Chondrocyte (in vitro differentiated cells): ENCODE measurements at places on chromosomes 1 and 21.
A peak's percentile ranks its signal among the peaks of the same experiment; 100 is the strongest.

GRCh38 chr1:182783068-182783467, 6.5 kb upstream of the NPL start:
- no peak for DNase-seq
- H3K27me3 ChIP-seq = no peaks in the 10 kb centered on the region

DNA sequence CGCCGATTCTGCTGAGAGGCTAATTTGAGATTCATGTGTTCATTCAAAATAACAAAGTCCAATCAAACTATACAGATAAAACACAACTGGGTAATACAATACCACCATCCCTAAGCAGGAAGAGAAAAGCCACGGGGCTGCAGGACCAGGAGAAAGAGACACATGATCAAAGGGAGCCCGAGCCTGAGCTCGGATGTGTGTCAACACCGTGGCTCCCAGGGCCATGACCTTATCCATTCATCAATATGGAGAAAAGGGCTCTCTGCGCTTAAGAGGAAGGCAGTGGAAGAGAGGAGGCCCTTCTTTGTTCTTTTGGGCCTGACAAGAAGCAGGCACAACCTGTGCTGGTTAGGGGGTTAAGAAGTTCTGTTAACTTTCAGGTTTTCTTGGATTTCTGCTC, 56.7 kb downstream of the HUNK start:
- H3K27me3 ChIP-seq = no peaks in the 10 kb centered on the region
- DNase-seq = no peak
- no peak overlapping the region for H3K27ac ChIP-seq
- peaks cover 15% of the 10 kb centered on the region for H3K4me1 ChIP-seq
- no peaks in the 10 kb centered on the region for H3K36me3 ChIP-seq
- no peak overlapping the region for H3K4me3 ChIP-seq

- no peak for DNase-seq
- H3K4me1 ChIP-seq = peaks cover 37% of the 10 kb centered on the region
- no peak overlapping the region for H3K27ac ChIP-seq
Observed at GRCh38 chr21:39005502-39005787, 177.8 kb downstream of the PSMG1 start.

GRCh38 chr1:170131450-170131849, 14.3 kb upstream of the NTMT2 start:
- H3K36me3 ChIP-seq = no peaks in the 10 kb centered on the region
- no peaks in the 10 kb centered on the region for H3K27me3 ChIP-seq
- H3K27ac ChIP-seq = no peak overlapping the region
- DNase-seq = no peak
- H3K4me3 ChIP-seq = no peak overlapping the region

- H3K4me3 ChIP-seq = no peak overlapping the region
- H3K36me3 ChIP-seq = no peaks in the 10 kb centered on the region
- H3K27me3 ChIP-seq = no peaks in the 10 kb centered on the region
- no peak for DNase-seq
- H3K4me1 ChIP-seq = no peaks in the 10 kb centered on the region
Observed at GRCh38 chr1:31861346-31861745, 45.5 kb upstream of the SPOCD1 start.

DNA sequence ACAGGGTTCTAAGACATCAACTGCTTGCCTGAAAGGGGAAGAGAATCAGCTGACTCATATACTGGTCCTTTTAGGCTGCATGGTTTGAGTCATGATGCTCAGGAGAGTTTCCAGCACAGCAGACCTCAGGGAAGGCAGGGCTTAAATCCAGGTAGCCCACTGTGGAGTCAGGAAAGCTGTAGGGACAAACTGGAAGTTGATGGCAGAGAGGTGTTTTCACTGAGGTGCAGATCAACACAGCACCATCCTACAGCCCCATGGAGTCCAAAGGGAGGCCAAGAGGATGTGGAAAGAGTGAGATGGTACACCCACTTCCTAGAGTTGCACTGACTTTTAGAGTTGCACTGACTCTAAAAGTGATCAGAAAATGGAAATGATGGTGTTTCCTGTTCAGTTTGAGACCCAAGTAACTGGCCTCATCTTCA, 252.4 kb upstream of the DUSP10 start:
- no peaks in the 10 kb centered on the region for H3K27me3 ChIP-seq
- no peak overlapping the region for H3K27ac ChIP-seq
- no peak for DNase-seq
- no peaks in the 10 kb centered on the region for H3K36me3 ChIP-seq
- no peak overlapping the region for H3K4me3 ChIP-seq

GRCh38 chr1:95926331-95926730, 692.3 kb downstream of the RWDD3 start:
- H3K27ac ChIP-seq = no peak overlapping the region
- peaks cover 4% of the 10 kb centered on the region for H3K27me3 ChIP-seq
- no peak for DNase-seq
- no peaks in the 10 kb centered on the region for H3K36me3 ChIP-seq

DNA sequence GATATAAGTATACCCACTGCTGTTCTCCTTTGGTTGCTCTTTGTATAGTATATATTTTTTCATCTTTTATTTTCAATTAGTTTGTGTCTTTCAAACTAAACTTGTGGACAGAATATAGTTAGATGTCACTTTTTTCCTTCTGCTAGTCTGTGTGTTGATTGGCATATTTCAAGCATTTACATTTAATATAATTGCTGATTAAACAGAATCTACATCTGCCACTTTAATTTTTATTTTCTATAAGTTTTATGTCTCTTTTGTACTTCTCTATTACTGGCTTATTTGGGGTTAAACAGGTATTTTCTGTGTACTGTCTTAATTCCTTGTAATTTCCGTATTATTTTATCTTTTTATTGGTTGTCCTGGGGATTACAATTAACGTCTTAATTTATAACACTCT, 74.4 kb upstream of the CHODL start:
- no peak for DNase-seq
- H3K4me1 ChIP-seq = no peaks in the 10 kb centered on the region
- H3K4me3 ChIP-seq = no peak overlapping the region
- H3K36me3 ChIP-seq = no peaks in the 10 kb centered on the region
- H3K27ac ChIP-seq = no peak overlapping the region
- peaks cover 2% of the 10 kb centered on the region for H3K27me3 ChIP-seq

DNA sequence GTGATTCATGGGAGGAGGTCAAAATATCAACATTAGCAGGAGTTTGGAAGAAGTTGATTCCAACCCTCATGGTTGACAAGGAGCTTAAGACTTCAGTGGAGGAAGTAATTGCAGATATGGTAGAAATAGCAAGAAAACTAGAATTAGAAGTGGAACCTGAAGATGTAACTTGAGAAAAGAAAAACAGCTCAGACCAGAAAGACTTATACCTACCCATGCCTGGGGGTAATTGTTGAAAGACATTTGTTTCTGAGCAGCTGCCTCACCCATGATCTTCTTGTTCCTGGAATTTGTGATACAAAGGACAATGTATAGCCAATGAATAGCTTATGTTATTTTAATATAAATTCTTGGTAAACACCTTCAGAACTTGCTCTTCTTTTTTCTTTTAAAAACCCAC, 128.6 kb downstream of the LRIG2 start:
- DNase-seq = no peak
- H3K27me3 ChIP-seq = peaks cover 6% of the 10 kb centered on the region
- H3K27ac ChIP-seq = no peak overlapping the region
- no peaks in the 10 kb centered on the region for H3K36me3 ChIP-seq
- no peaks in the 10 kb centered on the region for H3K4me1 ChIP-seq

DNA sequence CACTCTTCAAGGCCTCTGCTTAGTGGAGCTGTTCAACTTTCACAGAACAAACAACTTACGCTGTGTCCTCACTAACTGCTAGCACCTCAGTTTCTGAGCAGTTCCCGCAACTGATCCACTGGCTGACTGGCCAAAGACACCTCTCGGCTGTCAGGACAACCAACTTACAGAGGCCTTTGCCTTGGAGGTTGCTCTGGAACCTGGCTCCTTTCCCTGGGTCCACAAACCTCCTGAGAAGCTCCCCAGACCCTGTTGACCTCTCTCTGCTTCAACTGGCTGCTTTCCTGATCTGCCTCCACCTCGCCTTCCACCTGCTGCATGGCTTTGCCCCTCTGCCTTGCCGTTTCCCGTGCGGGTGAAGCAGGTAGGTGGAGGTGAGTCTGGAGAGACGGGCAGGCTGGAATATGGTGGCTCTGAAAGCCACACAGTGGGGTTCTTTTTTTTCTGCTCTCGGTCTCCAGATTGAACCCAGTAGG, 13.0 kb downstream of the BTBD19 start:
- no peak overlapping the region for H3K27ac ChIP-seq
- no peaks in the 10 kb centered on the region for H3K36me3 ChIP-seq
- peaks cover 32% of the 10 kb centered on the region for H3K4me1 ChIP-seq

DNA sequence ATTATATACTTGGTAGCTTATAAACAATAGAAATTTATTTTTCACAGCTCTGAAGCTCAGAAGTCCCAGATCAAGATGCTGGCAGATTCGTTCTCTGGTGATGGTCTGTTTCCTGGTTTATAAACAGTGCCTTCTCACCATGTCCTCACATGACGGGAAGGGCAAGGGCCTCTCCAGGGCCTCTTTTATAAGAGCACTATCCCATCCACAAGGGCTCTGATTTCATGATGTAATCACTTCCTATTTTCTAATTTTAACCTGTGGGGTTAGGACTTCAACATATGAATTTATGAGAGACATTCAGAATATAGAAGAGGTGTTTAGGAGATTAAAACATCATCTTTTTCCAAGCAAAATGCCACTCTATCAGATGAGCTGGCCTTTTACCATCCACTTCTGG, 32.1 kb upstream of the PLPPR4 start:
- peaks cover 24% of the 10 kb centered on the region for H3K27me3 ChIP-seq
- H3K36me3 ChIP-seq = no peaks in the 10 kb centered on the region
- no peaks in the 10 kb centered on the region for H3K4me1 ChIP-seq

DNA sequence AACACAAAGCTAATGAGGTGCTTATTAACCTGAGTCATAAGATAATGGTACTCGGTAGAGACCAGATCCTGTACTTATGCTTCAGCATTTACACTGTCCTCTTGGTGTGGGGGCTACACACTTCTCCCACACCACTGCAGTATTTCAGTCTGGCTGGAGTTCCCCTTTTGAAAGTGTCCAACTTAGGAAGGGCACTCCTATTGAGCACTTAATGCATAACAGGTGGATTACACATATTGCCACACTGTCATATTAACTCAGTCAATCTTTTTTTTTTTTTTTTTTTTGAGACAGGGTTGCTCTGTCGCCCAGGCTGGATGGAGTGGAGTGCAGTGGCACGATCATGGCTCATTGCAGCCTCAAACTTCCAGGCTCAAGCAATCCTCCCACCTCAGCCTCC, 1.5 kb downstream of the GPATCH4 start:
- H3K27ac ChIP-seq = no peak overlapping the region
- H3K27me3 ChIP-seq = no peaks in the 10 kb centered on the region
- H3K4me3 ChIP-seq = peak overlapping the region; percentile 90
- peaks cover 22% of the 10 kb centered on the region for H3K4me1 ChIP-seq
- no peak for DNase-seq
- peaks cover 10% of the 10 kb centered on the region for H3K36me3 ChIP-seq

DNA sequence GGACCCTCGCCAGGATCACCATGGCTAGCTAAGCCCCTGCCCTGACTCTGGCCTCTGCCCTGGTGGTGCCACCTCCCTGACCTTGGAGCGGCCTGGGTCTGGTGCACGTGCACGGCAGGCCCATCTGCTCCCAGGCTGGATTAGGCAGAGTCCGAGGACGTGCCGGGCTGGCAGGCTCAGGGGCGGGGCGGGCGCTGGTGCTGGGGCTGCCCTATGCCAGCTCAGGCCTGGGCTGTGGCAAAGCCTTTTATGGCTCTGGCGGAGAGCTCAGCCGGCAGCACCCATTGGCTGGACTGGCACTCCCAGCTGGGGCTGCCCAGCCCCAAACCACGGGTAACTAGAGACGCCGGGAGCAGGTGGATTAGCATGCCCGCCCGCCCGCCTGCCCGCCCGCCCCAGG, 17.1 kb upstream of the EDN2 start:
- no peak overlapping the region for H3K4me3 ChIP-seq
- no peak overlapping the region for H3K27ac ChIP-seq
- H3K27me3 ChIP-seq = no peaks in the 10 kb centered on the region
